AG04450 (cell line): ENCODE measurements at places on chromosomes 5 and 9. TPM values are rescaled to one million over a fixed set of nuclear protein-coding genes. Genes with fewer than 3 reads are reported as not detected.

- DNase-seq = no peak
These were observed 318.6 kb downstream of the CDH9 start for GRCh38 chr5:26719803-26720202.

DNA sequence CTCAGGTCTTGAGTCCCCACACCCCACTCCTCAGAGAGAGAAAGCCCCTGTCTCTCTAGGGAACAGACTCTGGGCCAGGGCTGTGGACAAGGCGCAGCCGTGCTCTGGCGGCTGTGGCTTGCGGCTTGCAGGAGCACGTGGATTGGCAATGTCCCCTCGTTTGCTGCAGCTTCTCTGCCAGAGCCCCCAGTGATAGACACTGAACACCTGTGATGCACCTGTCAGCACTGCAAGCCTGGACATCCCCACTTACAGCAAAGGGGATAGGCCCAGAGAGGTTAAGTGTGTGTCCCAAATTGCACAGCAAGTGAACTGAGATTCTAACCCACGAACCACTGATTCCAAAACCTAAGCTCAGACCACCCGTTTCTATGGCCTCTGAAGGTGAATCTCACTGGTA lies 7.0 kb downstream of the GFI1B start:
- DNase-seq = no peak

GRCh38 chr5:43514025-43514424 lies 923 bp downstream of the C5orf34 start:
- no peak for DNase-seq

DNA sequence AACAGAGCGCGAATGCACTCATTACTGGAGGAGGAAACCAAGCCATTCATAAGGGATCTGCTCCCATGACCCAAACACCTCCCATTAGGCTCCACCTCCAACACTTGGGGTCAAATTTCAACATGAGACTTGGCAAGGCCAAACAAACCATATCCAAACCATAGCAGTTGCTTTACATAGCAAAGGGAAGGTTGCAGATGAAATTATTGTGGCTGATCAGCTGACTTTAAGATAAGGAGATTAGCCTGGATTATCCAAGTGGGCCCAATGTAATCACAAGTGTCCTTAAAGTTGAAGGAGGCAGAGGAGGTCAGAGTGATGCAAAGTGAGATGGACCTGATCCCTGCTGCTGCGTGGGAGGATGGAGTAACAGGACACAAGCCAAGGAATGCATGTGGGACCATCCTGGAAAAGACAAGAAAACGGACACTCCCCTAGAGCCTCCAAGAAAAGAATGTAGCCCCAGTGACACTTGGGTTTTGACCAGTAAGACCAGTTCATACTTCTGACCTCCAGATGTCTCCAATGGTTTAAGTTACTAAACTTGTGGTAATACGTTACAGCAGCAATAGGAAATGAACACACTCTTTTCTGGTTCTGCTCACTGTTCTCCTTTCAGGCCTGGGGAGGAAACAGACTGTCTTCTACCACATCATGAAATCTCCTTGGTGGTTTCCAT lies 167.3 kb downstream of the GNAQ start:
- DNase-seq = no peak

DNA sequence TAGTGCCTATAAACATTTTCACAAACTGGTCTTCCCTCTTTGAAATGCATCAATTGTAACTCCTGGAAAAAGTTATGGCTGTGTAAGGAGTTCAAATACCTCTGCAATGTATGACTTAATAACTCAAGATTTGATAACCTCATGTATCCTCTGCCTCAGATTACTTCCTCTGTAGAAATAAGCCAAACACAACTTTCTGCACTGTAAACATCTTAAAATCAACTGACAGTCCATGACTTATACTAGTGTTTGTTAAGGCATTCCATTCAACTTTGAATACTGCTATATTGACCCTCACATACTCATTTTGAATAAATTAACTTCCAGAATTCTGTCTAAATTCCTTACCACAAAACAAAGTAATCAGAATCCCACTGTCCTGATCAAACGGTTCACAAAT lies 256.2 kb upstream of the POU5F2 start:
- no peak for DNase-seq

GRCh38 chr9:98795970-98796363 lies 388 bp downstream of the ANKS6 start:
- DNase-seq = no peak

GRCh38 chr9:38768351-38768761 lies 48.4 kb upstream of the FAM240B start:
- DNase-seq = no peak

DNA sequence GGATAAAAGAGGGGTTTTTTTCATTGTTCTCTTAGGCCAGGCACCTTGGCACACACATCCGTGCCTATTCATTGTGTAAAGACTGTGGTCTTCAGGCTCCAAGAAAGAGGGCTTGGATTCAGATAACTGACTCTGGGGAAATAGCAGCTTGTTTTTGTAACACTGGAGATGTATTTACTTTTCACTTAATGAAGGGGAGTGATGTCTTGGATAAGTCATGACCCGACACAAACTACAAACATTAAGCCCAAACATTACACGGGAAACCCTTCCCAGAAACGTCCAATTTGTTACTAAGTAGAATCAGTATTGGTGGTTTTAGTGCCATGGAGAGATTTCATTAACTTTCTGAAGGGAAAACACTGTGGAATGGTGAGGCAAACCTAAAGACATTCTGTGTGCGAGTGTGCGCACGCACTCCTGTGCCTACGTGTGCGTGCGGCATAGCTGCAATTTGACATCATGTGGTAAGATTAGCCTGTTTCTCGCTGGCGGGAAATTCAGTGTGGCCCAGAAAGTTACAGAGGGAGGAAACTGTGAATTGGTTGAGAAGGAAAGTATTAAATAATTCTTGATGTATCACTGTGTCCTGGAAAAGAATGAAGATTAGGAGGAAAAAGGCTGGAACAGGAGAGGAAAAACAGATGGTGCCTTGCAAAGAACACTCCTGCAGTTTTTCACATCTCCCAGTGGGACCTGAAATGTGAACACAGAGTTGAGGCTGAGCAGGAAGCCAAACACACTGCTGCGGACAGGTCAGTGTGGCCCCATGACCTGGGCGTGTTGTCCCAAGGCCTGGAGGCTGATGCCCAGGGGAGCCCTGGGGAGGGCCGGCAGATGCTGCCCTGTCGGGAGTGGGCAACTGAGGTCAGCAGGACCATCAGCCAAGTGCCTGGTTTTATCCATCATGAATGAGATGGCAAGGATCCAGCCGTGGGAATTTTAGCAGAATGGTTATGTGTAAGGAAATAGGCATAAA lies 108.5 kb downstream of the GAS1 start:
- no peak for DNase-seq

DNA sequence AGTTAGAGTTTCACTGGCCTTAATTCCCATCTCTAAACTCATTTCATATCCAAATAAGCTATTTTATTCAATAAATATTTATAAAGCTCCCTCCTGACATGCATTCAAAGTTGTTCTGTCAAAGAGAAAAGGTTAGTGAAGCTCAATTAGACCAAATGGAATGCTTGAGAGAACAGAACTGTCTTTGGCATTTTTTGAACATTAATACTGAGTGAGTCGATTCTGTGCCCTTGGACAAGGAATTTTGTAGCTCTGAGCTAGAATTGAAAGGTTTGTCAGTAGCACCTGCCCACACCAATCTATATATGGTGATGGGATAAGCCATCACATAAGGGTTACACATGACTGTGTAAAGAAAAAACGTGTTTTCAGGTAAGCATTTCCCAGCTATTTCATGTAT lies 631.2 kb upstream of the CCNG1 start:
- DNase-seq = no peak

GRCh38 chr5:6877986-6878828 lies 165.0 kb downstream of the TENT4A start:
- DNase-seq = no peak

DNA sequence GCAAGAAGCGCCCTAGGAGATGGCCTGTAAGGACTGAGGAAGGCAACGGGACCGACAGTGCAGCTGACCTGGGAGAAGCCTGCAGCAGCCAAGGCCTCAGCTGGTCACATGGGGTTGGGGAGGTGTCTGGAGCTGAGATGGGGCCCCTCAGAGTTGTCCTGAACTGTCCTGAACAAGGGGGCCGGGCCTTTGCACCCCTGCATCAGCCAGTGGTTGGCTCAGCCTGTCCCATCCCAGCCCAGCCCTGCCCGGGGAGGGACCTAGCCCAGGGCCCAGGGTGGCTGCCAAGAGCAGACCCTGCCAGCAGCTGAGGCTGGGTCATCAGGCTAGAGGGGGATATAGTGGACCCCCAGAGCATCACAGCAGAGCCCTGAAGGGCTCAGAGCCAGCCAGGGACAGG lies 122.8 kb upstream of the PPP1R26 start:
- no peak for DNase-seq

- DNase-seq = no peak
These were observed 329.9 kb upstream of the ITGA1 start for GRCh38 chr5:52457810-52458209.

DNA sequence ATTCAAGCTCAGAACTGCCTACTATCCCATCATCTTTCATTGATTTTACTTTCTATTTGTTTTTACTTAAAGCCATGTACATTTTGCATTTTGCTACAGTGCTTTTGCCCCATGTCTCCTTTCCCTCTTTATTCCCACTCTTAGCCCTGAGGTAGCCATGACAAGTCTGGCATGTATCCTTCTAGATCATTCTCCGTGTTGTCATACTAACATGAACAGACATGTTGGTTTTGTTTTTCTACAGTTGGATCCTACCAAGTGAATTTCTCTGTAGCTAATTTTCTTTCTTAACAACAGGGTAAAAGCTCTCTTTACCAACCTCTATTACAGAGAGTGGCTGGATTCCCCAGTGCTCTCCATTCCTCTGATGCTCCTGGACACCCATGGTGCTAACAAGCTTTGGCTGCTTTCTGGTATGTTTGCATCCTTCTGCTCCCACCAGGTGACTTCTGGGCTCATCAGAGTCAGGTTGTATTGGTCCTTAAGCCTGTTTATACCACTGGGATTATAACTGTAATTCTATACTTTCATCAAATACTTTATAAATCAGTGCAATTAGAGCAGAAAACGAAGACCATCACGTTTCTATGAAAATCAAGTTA lies 38.8 kb upstream of the BOD1 start:
- no peak for DNase-seq

- no peak for DNase-seq
These were observed 289.7 kb upstream of the SEMA6A start for GRCh38 chr5:116864157-116864837.

- peak; percentile 61 for DNase-seq
These were observed 339.4 kb downstream of the PRELID2 start for GRCh38 chr5:145495741-145496140.

DNA sequence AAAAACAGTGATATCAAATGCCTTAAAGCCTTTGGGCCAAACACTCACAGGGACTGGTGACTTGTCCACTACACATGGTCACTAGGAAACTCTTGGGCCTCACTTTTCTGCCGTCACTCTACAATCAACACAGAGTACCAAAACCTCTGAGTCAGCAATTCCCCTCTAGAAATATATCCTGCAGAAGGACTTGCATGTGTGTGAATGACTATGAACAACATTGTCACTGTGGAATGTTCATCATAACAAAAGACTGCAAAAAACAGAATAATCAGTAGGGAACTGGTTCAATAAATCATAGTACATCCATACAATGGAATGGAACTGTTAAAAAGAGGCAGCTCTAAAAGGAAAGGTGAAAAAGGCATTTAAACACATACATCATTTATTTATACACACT lies 44.1 kb upstream of the SMU1 start:
- DNase-seq = no peak

DNA sequence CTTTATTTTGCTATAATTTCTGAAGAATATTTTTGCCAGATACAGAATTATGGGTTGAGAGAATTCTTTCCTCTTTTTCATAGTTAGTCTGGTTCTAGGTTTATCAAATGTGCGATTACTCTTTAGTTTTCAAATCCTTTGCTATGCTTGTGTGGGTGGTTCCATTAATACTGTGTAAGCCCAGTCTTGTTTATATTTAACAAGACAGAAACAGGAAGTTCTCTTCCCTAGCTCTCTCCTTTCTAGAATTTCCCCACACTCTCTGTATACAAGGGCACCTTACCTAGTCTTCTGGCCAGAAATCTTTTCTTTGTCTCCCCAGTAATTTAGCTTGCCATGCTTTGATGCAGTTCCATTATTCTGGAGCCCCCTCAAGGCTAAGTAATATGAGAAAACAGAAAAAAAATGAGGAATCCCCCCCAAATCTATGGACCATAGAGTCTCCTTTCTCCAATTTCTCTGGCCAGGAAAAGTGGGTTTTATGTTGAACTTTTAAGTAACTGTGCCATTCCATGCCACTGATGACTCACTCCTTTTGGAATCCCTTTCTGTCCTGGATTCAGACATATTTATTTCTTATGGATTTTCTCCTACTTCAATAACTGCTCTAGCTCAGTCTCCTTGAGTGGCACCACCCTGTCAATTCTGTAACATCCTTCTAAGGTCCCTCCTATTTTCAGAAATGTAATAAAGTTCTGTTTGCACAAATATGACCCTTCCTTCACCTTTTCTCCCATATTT lies 1714.1 kb downstream of the EFNA5 start:
- DNase-seq = no peak

- no peak for DNase-seq
These were observed 28.0 kb downstream of the PRUNE2 start for GRCh38 chr9:76877961-76878360.

DNA sequence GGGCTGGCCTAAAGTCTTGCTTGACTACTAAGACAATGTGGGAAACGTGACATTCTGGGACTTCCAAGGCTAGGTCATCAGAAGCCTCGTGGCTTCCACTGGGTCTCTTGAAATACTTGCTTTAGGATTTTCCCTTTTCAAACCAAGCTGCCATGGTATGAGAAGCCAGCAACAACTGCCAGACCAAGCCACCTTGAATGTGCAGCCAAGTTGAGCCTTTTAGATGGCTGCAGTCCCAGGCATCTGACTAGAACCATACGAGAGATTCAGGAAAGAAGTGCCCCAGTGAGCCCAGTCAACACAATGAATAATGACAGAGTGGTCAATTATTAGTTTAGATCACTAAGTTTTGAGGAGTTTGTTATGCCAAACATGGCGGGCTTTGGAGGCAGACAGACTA lies 143.3 kb downstream of the SLF1 start:
- no peak for DNase-seq

Gene SCGB3A1
- not detected in 2 replicates for polyA plus RNA-seq

Gene CTNND2
- not detected in 2 replicates for polyA plus RNA-seq

Gene EIF4EBP3
- polyA plus RNA-seq = 1.7 and 2.8 TPM in 2 replicates

Gene ITGA2
- 58.2 and 71.9 TPM in 2 replicates for polyA plus RNA-seq

Gene ESM1
- polyA plus RNA-seq = 0.27 and 0.35 TPM in 2 replicates
